NCI-H1930 (cell line): ENCODE measurements at places on chromosomes 12 and 14.

DNA sequence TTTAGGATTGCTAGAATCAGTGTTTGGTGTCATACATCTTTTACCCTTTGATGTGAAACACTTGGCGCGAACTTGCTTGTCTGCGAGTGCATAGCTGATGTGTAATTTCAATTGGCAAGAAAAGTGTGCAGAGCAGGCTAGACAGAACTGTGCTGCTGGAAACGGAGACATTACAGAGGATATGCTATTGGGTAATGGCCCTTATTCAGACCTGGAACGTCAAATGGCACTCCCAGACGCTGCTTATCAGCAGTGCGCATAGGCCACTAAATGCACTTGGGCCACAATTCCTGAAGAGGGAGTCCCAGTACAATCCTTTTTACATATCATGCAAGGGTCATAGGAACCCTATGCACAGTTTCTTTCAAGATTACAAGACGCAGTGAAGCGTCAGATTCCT lies 15.7 kb upstream of the SLC10A1 start:
- no peak for DNase-seq

- no peak for DNase-seq
Observed at GRCh38 chr14:68578597-68578996, 214.3 kb downstream of the ZFP36L1 start.

GRCh38 chr12:8033153-8034044 lies 883 bp downstream of the FOXJ2 start:
- no peak for DNase-seq

DNA sequence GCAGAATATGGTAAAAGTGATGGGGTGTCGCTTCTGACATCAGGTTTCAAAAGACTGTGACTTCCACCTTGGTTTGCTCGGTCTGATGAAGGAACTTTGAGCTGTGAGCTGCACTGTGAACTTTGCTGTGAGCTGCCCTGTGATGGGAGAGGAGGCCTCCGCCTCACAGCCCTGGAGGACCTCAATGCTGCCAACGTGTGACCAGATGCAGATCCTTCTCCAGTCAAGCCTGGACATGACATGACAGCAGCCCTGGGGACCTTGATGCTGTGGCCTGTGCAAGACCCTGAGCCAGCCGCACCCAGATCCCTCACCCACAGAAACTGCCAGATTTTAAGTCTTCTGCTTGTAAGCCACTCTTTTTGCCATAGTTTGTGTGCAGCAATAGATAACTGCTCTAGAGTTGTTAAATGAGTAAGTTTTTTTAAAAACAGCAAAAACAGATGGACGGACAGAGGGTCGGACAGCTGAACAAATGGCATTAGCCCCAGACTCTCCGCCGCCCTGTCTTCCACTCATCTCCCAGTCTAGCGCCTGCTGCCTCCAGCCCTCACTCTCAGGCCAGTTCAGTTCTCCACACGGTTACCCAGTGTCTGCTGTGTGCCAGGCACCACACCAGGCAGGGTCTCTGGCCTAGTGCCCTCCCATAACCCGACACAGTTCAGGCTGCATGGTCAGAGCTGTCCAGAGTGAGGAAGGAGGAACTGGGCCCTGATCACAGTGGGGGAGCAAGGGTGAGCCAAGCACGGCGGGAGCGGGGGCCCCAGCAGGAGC lies 13.1 kb upstream of the LRTM2 start:
- DNase-seq = no peak

DNA sequence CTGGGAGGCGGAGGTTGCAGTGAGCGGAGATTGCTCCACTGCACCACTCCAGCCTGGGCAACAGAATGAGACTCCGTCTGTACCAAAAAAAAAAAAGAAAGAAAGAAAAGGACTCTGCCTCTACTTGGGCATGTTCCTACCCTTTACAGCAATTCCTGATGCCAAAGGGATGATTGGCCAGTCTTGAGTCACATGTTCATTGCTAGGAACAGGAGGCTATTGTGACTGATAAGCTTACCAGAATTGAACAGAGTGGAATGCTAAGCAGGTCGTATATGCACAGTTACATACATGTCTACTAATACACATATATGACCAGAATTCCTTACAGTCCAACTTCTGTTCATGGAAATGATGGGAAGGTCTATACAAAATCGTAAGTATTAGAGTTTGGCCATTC lies 34.3 kb downstream of the KLHDC1 start:
- no peak for DNase-seq

DNA sequence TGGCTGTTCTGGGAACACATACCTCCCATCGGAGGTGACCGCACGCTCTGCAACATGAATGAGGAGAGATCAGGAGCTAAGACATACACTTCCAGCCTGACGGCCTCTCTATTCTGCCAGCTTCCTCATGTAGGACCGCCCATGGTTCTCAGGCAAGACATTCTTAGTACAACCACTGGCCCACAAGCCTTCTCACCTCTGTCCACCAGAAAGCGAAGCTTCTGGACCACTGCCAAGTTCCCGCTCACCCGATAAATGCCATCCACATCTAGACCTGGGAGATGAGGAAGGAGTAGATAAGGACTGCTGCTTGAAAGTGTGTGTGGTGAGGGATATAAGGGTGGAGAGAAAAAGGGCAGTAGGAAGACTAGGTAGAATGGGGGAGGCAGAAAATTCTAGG lies 5.2 kb downstream of the ARHGAP9 start:
- no peak for DNase-seq

GRCh38 chr14:51097287-51097686 lies 2.4 kb upstream of the TRIM9 start:
- peak; percentile 73 for DNase-seq

GRCh38 chr14:102194856-102195255 lies 55.2 kb downstream of the WDR20 start:
- no peak for DNase-seq

- DNase-seq = no peak
Observed at GRCh38 chr12:91722072-91722471, 423.6 kb downstream of the BTG1 start.

DNA sequence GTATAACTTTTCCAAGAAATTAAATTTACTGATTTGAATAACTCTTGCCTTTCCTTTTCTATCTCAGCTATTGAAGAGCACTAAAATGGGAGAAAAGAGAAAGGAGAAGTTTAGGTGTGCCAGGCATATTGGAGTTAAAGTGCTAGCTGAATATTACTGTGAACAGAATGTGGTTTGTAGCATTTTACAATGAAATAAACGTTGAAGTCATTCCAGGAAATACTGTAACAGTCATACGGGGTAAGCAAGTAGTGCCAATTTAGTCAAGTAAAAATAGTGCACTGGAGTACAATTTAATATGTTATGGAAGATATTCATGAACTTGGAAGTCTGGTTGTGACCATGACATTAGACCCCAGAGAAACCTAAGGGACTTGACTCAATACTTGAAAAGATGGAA lies 62.1 kb downstream of the E2F7 start:
- no peak for DNase-seq

DNA sequence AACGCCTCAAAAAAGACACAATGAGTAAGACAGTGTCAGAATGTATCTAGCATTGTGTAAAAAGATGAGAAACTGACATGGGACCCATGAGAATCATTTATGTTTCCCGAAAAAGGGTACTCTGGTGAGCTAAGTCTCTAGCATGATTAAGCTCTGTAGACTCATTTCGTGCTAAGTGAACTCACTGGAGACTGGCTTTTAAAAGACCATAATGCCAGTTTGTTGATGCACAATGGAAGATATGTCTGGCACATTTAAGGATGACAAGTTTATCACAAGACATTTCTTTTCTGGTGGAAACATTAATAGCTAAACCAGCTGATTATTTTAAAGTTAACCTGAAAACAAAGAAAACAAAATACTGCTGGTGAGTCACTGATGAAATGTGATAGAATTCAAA lies 233.5 kb downstream of the SLC2A13 start:
- DNase-seq = no peak

GRCh38 chr12:6390084-6390799 lies 6.3 kb downstream of the LTBR start:
- no peak for DNase-seq

GRCh38 chr12:75526655-75527511 lies 15.5 kb upstream of the KRR1 start:
- peak; percentile 31 for DNase-seq

DNA sequence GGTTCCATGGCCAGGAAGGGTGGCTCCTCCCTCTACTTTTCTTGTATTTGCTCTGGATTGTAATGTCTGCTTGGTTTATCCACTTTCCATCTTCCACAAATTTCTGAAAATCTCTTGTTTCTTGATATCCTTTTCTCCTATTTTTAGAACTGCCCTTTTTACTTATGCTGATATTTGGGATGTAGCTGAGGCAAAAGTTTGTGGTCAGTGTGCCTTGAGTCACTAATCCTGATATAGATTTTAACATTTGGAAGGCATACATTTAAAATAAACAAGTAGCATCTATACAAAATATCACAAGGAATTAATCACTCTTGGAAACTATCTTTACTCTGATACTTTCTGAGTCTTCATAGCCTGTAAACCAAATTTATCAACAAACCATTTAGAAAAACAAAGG lies 11.0 kb downstream of the GRIP1 start:
- no peak for DNase-seq

DNA sequence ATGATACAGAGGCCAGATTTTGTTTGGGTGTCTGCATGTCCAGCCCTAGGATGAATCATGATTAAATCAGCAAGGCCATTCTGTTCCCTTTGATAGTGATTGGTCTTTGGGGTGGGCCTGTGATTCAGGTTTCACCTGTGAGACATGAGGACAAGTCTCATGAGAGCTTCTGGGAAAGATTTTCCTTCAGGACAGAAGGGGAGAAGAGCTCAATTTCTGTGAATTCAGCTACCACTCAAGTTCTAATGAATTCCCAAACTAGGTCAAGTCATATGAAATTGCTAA lies 73.4 kb downstream of the ZNF664 start:
- DNase-seq = no peak

GRCh38 chr14:94019329-94019728 lies 6.8 kb upstream of the OTUB2 start:
- no peak for DNase-seq

DNA sequence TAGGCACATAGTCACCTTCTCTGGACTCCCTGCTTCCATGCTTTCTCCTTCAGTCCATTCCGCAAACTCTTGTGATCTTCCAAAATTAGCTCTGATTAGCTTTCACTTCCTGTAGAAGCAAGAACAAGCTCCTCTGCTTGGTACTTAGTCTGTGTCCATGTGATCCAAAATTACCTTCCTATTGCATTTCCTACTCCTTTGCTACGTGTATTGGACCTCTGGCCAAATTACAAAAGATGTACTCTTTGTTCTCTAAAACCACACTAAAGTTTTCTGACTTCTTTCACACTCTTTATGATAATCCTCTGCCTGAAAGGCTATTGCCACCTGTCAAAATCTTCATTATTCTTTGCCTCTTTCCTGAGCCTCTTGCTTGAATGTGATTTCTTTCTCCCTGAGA lies 786 bp upstream of the TSFM start:
- DNase-seq = no peak

DNA sequence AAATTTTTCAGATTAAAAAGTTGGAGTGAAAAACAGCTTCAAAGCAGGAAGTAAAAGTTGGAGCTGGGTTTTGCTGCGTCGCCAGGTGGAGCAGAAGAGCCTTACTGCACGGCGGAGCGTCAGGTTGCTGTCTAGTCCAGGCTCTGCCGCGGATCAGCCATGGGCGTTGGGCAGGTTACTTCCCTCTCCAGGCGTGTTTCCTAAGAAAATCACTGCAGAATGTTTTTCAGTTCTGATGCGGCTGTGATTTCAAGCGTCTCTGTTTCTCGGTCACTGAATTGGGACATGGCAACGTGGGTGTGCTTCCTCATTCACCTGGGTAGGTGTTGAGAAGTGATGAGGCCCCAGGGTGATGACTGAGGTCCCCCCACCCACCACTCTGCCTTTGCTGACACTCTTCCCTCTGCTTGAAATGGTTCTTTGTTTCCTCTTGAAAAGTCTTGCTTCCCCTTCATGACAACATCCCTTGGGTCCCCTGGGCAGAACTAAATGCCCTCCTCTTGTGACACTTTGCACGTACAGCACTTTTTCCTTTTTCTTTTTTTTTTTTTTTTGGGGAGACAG lies 7.6 kb downstream of the EVL start:
- DNase-seq = no peak

DNA sequence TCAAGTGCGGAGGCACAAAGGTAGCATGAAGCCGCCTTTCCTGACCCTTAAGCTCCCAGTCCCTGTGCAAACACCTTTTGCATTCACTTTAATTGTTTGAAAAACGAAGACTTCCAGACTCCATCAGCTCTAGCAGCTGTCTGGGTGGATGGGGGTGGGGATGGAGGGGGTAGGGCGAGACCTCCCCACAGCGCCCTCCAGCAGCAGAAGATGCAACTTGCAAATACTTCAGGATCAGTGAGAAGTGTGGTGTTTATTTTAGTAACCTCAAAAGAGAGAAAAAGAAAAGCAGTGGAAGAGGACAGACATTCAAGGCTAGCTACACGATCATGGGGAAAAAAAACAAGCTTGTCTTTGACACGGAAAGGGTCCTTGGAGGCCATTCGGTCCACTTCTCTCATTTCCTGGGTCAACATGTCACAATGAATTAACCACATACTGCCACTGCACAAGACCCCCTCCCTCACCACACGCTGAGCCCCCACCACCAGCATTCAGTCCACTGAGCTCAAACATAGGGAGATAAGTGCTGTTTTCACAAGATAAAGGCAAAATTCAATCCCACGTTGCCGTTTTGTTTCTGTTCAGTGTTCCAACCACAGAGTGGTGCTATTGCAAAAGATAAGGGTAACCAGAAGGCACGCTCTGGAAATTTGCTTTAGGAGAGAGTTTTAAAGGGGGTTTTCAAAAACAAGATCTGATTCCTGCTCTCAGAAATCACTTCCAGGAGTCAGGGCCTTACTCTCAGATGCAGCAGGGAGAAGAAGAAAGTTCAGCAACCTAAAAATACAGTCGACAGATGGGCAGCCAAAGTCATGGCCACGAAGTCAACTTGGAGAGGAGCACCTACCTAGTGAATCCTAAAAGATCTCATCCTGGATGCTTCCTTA lies 3.3 kb upstream of the NTF3 start:
- DNase-seq = no peak

- no peak for DNase-seq
Observed at GRCh38 chr14:52360831-52361230, 46.7 kb downstream of the PTGER2 start.

GRCh38 chr12:99596762-99597161 lies 50.8 kb upstream of the GARIN6 start:
- no peak for DNase-seq

DNA sequence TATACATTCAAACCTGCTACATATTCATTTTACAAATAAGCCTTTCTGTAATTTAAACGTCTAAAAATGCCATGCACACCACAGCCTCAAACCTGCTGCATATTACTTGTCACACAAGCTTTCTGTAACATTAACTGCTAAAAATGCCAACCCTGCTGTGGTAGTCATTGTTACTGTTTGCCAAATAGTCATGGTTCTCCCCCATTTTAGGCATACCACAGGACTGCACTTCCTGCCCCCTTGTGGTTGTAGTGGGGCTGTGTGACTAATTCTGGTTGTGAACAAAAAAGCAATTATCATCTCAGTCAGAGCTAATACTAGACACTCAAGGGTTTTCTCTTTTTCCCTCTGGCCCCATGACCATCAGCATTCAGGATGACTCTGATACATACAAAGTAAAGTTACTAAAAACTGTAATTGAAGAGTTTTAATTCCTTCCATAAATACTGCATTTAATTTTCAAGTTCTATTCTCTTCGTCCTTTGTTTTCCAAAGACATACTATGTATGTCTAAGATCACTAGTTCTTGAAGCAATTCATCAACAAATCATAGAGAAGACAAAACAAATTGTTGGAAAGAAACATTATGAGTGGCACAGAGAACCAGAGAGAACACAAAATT lies 5.7 kb upstream of the SLC35F4 start:
- peak; percentile 45 for DNase-seq
